ENCODE measurements at places on chromosomes 3 and 15.

- no peak for DNase-seq
Measured at GRCh38 chr3:60573494-60573893, 677.8 kb downstream of the FHIT start.

GRCh38 chr15:89381331-89381730 is 46.7 kb upstream of the POLG start:
- no peak for DNase-seq

GRCh38 chr3:46483825-46484224 is 14.0 kb upstream of the RTP3 start:
- no peak for DNase-seq

- no peak for DNase-seq
Measured at GRCh38 chr3:134620476-134621115, 30.2 kb downstream of the KY start.

DNA sequence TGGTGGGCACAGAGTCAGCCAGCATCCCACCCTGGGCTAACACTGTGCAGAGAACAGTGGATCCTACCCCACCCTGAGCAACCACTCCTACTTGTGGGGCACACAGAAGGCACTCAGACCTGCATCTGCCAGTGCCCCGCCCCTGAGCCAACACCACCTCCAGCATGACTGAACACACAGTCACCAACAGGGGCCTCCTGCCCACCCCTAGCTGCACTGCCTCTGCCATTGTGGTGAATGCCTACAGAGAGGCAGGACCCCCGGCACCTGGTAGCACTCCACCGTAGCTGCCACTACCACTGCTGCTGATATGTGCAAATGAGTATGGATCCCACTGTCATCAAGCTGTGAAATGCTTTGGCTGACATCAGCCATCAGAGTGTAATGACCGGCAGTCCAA is 123.1 kb downstream of the ADAMTSL3 start:
- no peak for DNase-seq

- peak; percentile 92 for DNase-seq
Measured at GRCh38 chr15:90648137-90649070, 68.7 kb upstream of the BLM start.

DNA sequence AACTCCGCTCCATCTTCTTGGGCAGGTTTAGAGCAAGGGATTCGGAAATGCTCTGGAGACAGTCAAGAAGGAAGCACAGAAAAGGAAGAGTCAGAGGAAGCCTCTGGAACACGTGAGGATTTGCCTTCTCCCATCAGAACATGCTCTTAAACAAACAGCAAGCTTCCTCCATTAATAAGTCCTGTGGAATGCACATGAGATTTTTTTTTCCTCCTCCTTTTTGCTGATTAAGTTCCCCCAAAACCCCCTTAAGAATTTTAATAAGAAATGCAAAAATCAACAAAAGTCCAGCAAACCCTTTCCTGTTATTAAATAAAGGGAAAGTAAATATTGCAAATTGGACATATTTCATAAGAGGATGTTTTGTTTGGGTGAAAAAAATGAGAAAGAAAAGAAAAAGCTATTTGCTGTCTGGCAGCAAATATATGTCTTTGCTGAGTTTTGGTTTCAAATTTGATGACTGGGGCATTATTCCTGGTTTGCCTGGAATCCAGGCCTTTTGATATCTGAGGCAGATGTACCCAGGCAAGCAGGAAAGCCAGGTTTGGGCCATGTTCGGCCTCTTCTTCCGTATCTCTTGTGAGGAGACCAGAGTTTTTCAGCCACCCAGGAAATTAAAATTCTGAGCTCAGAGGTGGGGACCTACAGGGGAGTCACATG is 7.9 kb upstream of the TSEN2 start:
- DNase-seq: no peak

- DNase-seq: no peak
Measured at GRCh38 chr15:77778802-77779201, 146.1 kb upstream of the LINGO1 start.
